Right cardiac atrium (tissue), 5 donors: ENCODE measurements at places on chromosomes 3 and 15.

DNA sequence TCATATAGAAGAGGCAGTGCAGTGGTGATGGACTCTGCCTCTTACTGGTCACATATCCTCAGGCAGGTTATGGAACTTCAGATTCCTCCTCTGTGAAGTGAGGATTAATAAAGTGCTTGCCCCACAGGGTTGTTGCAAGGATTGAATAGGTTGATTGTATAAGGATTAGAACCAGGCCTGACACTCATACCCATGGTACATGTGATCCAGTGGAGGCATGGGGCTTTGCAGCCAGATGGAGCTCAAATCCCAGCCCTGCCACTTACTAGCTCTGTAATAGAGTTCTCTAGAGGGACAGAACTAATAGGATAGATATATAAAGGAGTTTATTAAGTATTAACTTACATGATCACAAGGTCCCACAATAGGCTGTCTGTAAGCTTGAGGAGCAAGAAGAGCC, 184.6 kb upstream of the EIF1B start:
- no peak for DNase-seq

DNA sequence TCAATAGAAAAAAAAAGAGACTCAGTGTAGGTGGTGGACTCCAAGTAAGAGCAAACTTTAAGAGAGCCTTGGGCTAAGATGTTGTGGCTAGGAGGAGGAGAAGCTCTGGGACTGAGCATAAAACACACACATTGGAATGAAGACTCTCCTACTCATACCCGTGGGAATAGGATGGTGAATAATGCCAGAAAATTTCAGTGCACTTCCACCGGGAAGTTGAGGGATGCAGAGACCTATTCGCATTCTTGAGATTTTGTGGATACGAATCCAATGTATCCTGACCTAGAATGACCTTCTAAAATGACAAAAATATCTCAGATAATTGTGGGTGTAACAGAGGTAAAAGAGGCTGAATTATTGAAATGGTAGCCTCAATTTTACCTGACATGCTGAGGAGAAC, 388.7 kb upstream of the SGO1 start:
- DNase-seq: no peak

DNA sequence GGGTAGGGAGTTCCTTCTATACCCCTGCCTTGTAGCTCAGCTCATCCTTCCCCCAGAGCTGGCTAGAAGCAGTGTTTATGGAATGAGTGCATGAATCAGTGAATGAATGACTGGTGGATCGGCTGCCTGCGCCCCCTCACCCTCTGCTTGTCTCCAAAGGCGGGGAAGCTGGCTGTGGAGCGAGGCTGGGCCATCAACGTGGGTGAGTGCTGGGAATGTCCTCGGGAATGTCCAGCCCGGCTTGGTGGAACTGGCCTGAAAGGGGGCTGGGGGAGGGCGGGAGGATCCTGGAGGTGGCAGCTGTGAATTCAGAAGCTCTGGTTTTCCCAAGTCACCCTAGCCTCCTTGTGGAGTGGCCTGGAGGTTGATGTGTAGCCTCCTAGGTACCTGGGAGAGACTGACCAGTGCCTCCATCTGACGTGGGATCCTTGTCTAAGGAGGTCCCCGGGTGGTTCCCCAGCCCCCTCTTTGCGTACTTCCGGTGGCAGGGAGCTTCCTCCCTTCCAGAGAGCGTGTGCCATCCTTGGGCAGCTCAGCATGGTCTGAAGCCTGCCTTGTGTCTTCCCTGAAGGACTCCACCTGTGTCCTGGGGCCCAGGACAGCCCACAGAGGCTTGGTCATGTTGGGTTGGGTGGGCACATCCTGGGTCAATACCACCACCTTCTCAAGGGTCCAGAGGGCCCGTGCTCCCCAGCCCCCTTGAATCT, 18.4 kb downstream of the HDAC11 start:
- peak; percentile 51 for DNase-seq

DNA sequence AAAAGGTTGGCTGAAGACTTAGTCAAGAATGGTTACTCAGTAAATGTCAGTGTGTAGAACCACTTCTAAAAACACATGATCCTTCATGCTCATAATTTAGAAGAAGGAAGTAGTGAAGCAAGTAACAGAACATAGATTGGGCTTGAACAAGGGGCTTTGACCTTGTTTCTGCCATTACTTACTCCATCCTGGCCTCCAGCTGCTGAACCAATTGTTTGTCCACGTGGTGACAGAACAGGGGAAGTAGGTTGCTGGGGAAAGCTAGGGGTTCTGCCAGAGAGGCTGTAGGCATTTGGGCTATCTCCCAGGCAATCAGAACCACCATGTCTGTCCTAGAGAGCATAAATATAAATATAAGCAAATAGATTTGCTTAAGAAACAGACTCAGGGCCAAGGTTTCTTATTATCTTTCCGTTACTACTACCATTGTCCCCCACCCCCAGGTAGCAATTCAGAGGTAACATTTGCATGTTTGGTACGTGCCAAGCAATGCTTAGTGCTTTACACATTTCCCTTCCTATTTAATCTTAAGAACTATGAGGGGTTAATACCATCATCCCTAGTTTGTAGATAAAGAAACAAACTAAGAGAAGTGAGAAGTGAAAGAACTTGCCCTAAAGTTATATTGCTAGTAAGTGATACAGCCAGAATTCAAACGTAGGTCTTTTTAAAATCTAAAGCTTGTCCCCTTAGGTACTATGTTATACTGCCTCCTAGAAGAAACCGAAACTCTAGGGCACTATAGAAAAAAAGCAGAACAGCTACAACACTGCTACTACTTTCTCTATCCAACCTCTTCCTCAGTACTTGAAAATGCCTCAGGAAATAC, 3.0 kb upstream of the SPG11 start:
- DNase-seq: no peak

DNA sequence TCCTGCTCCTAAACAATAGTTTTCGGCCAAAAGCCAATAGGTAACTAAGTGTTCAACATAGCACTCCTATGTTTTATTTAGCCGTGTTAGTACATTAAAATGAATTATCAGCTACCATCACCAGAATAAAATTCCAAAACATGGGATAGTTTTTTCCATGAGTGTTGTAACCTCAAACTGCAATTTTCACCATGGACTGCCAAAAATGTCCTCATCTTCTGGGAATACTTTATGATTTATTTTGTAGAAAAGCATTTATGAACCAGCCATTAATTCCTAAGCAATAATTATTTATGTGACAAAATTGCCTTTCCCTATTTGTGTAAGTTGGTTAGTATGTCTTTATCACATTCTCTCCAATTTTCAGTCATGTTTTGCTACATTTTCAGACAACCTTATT, 438.1 kb downstream of the NAALADL2 start:
- DNase-seq: no peak
